NCI-H345 (cell line): ENCODE measurements at places on chromosomes 3 and 15.

DNA sequence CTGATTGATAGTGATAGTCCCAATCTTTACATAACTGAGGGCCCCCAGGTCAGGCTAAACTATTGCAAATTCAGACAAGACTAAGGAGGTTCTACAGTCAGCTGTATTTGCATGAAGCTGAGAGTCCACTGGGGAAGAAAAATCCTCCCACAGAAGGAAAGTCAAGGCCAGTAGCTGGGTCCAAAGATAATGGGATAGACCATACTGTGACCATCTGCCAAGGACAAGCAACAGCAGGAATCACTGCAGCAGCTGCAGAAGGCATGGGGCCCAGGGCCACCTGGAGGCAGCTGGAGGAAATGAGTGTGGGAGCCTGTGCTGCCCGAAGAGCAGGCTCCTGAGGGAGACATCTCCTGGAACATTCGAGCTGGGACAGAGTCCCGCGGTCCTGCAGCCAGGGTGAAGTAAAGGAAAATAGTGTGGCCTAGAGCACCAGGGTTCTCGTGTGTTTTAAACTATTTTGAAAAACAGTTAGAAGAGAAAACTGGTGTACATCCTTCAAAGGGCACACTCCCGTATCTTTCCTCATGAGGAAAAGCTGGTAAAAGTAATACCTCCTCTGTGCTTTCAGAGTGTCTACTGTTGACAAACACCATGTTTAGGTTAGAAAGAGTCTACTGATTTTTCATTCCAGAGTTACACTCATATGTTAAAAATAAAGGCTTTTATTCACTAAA is 13.2 kb upstream of the TMEM212 start:
- peak; percentile 13 for DNase-seq

- DNase-seq, result no peak
Measured at GRCh38 chr3:64644483-64644882, 43.3 kb downstream of the ADAMTS9 start.

DNA sequence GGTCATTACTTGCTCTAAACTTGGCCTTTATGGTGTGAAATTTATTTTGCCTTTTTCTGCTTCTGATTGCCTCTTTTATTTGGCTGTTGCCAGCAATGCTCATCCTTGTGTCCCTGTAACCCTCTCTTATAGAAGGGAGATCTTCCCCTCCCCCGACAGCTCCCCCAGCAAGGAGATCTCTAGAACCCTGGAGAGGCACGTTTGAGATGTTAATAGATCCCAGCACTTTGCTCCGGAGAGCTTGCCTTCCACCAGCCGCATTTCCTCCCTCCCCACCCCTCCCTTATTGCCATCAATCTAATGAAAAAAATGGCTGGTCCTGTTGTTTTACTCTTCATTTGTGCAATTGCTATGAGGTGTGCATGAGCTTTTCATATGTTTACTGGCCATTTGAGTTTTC is 18.2 kb downstream of the TRIM71 start:
- DNase-seq, result no peak

- DNase-seq, result no peak
Measured at GRCh38 chr3:138092023-138092422, 23.4 kb downstream of the DZIP1L start.

DNA sequence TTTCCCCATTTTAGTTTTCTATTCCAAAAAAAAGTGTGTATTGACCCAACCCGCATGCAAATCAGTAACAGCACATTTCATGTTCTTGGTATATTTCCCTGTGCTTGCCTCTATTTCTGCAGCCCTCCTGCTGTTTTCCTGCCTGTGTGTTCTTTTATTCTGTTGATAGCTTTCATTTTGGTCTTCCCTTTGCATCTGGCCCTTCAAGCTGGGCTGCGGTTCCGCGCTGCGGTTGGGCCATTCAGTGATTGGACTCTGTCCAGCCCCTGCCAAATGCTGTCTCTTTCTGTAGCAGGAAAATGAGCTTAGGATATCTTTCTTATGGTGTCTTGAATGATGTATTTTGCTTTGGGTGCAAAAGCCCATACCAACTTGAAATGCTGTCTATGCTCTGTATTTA is 49.9 kb downstream of the ZNF621 start:
- DNase-seq, result peak; percentile 64

- no peak for DNase-seq
Measured at GRCh38 chr3:25354071-25354470, 74.0 kb upstream of the RARB start.

DNA sequence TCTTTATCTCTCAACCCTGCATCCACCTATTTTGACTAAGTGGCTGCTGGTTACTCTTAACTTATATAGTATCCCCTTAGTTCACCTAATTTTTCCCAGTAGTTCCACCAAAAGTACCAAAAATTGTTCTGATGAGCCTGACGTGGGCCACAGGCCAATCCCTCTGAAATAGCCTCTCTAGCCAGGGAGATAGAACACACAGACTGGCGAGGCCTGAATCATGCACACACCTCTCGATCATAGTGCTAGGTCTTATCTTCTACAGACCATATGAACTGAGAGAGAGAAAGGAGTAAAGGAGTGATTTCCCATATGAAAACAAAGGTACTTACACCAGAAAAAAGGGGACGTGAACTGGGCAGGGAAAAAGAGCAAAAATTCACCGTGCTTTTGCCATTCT is 72.5 kb upstream of the ADAMTS9 start:
- no peak for DNase-seq

DNA sequence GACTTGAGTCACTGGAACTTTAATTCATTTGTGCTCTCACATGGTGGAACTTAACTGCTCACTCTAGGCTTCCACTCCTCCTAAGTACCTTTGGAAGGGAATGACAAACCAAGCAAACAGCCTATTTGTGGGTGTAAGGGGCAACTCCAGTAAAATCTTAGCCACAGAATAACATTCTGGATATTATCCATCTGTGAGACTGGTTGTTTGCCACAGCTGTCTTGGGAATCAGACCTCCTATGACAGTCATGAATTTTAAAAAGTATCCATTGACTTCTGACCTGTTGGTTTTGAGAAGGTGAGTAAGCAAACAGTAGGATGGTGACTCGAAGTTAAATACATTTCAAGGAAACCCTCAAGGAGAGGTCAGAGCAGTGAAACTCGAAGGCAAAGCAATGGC is 147.3 kb upstream of the CDIN1 start:
- no peak for DNase-seq

- no peak for DNase-seq
Measured at GRCh38 chr15:94272251-94272898, 41.0 kb downstream of the MCTP2 start.

DNA sequence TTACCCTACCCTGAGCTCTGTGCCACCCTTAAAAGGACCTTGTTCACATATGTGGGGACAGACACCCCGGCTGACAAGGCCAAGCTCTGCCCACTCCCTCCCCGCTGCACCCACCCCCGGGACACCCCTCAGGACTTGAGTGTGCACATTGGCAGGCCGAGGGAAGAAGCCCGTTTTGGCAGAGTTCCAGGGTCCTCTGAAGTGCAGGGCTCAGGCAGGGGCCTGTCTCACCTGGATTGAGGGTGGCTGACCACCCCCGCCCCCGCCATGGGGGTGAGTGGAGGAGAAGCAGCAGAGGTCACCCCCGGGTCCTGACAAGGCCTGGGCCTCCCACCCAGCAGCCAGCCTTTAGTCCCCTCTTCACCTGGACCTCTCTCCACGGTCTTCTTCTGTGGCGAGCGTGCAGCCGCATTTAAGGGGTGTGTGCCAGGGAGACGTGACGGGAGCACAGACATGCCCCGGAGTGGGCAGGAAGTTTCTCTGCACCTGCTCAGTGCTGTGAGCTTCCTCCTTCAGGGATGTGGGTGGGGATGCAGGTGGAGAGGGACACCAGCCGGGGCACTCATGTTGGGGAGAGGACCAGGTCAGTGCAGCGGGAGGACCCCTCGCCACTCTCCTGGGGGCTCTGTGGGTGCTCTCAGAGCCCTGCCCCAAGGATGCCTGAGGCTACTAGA is 50.7 kb downstream of the LINGO1 start:
- DNase-seq, result no peak

DNA sequence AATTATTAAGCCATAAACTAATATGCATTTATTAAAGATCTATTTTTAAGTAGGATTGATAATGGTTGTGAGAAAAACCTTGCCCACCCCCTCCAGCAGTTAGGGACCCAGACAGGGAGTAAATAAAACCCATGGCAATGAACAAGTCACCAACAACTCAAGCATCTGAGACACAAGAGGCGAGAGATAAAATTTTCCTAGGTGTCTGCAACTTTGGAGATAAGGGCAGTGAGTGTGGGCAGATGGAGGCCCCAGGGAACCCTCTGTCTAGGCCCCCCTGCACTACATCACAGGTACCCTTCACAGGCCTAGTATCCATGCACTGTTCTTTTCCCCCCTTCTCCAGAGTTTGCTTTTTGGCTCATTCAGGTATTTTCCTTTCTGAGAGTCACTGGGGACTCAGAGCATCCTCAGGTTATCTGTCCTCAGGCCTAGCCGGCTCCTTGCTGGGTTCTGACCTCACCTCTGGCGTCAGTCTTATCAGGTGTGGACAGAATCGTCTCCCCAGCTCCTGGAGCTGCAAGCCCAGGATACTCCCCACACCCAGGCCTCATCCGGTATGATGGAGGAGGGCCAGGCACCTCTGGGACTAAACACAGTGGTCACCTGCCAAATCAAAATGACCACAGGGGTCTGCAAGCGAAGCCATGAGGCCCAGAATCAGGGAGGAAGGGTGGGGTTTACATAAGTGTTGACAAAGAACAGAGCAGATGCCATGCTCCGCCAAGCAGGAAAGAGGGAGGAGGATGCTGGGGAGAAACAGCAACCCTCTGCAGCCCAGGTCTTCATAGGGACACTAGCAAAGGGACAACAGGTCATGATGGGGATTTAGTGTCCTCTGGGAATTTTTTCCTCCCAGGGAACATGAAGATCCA is 50.4 kb downstream of the CCNL1 start:
- no peak for DNase-seq

GRCh38 chr3:149783576-149783975 is 8.8 kb downstream of the ANKUB1 start:
- no peak for DNase-seq

GRCh38 chr3:194602669-194603171 is 30.5 kb downstream of the TMEM44 start:
- DNase-seq, result no peak

- no peak for DNase-seq
Measured at GRCh38 chr3:50314342-50314741, 8.2 kb downstream of the HYAL2 start.

DNA sequence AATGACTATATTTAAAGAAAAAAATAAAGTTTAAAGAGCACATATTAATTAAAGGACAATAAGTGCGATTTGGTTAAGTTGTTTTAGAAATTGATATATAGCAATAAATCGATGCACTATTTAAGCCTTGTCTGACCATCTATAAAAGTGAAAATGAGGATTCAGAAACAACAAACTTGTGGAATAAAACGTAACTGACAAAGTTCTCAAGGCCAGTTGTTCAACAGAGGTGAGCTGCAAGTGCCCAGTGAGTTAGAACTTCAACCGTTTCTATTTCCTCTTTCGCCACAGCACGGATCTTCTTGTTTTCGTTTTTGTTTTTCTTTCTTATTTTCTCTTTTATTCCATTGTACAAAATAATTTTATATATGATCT is 724.9 kb upstream of the ARRDC4 start:
- DNase-seq, result no peak

DNA sequence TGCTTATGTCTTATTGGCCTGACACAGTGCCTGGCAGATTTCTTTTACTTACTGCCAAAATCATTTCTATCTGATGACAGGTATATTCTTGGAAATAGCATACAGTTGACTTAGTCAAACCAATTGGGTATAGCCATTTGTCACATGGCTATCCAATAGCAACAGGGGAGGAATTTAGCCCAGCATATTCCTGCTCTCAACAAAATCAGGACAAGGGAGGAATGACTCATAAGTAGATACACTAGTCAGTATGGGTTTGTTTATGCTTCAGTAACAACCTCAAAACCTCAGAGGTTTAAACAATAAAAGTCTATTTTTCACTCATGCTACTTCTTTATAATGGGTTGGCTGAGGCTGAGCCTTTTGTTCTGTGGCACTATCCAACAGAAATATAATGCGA is 38.0 kb upstream of the VILL start:
- no peak for DNase-seq

GRCh38 chr3:188624384-188624783 is 470.4 kb downstream of the LPP start:
- no peak for DNase-seq

- no peak for DNase-seq
Measured at GRCh38 chr3:31976302-31976701, 4.8 kb downstream of the OSBPL10 start.

GRCh38 chr3:141291559-141292355 is 60.1 kb downstream of the PXYLP1 start:
- DNase-seq, result no peak

DNA sequence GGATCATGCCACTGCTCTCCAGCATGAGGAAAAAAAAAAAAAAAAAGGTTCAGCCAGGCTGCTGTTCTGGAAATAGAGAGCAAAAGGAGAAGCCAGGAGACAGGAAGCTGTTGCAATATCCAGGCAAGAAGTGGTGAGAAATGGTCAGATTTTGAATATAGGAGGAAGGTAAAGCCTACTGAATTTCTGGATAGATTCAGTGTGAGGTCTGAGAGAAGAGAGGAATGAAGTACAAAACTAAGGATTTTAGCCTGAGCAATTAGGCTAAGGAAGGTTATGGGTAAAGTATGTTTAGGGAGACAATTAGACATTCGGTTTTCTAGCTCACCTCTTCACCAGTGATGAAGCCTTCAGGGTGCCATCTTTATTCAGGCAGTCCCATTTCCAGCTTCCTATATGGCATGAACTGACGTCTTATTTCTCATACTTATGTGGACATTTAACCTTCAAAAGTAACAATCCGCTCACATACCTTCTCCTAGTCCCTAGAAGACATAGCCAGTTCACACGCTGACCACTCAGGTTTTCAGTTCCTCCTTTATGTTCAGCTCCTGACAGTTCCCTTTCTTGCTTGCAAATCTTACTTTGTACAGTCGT is 57.2 kb downstream of the KIF9 start:
- no peak for DNase-seq

- peak; percentile 6 for DNase-seq
Measured at GRCh38 chr15:66707310-66708082, 5.5 kb downstream of the SMAD6 start.

DNA sequence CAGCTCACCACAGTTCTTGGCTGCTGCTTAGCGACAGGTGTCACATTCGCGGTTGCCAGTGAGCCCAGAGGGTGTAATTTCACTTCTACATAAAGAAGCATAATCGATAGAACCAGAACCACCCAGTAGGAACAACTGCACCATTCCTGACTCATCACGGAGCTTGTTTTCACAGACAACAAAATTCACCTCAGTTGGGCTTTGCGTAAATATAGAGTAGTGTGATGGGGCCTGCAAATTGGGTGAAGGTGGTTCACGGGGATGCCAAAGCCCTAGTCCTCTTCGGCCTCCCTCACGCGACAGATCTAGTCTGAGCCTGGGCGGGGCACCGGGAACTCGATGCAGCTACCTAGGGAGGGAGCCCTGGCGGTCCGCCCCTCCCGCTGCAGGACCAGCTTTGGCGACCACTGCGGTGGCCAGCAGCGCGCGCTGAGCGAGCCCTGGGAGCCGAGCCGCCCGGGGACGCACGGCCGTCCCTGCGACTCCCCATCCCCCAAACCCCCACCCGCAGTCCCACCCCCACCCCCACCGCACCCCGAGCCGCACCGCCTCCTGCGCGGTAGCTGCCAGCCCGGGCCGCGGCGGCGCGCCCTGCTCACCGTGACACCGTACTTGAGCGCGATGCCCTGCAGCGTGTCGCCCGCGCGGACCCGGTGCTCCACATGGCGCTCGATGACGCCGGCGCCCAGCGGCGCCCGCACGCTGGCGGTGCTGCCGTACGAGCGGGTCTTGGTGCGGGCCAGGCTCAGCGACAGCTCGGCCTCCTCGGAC is 519 bp downstream of the LYSMD2 start:
- peak; percentile 62 for DNase-seq

GRCh38 chr3:38107911-38108648 is 28.8 kb downstream of the ACAA1 start:
- DNase-seq, result no peak
